ENCODE measurements at places on chromosomes 6 and 20. TPM values are rescaled to one million over a fixed set of nuclear protein-coding genes. Genes with fewer than 3 reads are reported as not detected.

Gene SUPT3H
- total RNA-seq: 6.4 TPM

Gene RGS19
- total RNA-seq: 47.6 TPM

Gene VSX1
- total RNA-seq: not detected

Gene TUBB2B
- total RNA-seq: 3.0 TPM

Gene MCCD1
- not detected for total RNA-seq

Gene KCNB1
- total RNA-seq: not detected

DNA sequence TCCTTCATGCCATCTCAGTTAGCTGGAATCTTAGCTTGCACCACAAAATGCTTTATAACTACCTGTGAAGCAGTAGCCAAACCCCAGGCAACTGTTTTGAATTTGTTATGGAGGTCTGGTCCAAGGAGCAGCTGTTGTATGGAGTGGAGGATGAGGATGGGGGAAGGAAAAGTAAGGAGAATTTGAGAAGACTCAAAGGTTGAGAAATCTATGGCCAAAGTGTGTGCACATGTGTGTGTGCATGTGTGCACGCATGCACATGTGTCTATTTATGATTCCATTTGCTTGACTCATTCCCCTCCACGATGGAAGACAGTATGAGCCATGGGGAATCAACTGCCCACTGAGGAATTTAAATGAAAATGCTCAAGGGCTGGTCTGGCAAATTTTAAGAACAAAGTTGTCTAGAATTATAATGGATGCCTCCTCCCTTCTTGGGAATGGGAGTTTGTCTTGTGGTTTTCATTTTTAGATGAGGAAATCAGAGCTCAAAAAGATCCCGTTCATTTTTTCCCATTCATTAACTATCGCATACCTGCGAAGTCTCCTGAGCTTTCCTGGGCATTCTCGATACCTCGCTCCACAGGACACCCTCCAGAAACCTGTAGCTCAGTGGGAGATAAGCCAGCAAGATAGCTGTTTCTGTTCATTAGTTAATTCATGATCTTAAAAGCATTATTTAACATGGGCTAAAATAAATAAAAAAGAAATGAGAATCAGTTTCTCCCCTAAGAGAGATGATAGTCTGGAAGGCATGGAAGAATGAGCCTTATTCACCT lies 152.3 kb upstream of the NEDD9 start:
- no peak for DNase-seq

GRCh38 chr6:134317471-134318131 lies at the start of gene SGK1:
Gene SGK1 (minus strand): TSS chr6:134318112. CDS start chr6:134317460, 652 bp downstream.
- DNase-seq: no peak

GRCh38 chr6:4603291-4603690 lies 172.9 kb upstream of the CDYL start:
- DNase-seq: no peak

DNA sequence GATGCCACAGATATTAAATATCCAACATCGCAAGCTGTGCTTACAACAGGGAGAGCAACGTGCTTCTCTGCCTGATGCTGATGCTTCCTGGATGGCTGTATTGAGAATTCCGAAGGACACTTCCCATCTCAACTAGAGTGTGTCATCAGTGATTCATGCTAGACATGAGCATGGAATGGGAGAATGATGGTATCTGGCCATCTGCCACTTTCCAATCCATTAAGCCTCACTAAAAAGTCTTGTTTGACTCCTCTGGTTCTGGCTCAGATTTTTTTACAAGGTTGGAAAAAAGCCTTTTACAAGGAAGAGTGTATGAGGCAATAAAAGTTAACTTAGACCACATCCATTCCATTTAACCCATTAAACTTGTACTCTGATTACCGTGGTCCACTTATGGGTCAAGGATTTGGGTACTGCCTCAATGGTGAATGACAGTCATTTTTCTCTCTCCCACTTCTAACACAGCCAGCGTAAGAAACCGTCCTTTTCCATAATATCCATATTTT lies 265.3 kb downstream of the UST start:
- DNase-seq: peak; percentile 72

DNA sequence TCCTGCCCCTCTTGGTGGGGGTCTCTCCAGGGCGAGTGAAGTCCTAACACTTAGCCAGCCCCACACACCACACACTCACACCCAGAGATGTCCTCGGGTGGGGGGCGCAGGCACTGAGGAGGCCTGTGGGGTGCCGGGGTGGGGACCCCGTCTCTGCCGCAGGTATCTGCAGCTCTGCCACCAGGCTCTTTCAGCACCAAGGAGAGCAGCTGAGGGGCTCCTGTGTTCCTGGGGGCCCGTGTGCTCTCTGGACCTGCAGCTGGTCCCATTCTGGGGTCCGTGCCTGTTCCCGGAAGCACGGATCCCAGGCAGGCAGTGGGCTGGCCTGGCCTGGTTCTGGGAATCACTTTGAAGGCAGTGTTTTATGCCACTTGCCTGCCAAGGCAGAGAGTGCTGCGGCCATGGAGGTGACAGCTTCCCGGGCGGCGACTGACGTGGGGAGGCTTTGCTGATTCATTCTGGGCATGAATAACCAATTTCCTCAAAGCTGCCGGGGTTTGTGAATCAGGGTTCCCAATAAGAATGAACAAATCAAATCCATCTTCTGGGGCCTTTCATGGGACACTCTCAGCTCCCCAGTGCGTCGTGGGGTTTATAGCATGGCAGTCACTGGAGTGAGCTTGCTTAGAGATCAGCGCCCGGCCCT lies 54.4 kb upstream of the SLCO4A1 start:
- DNase-seq: no peak

DNA sequence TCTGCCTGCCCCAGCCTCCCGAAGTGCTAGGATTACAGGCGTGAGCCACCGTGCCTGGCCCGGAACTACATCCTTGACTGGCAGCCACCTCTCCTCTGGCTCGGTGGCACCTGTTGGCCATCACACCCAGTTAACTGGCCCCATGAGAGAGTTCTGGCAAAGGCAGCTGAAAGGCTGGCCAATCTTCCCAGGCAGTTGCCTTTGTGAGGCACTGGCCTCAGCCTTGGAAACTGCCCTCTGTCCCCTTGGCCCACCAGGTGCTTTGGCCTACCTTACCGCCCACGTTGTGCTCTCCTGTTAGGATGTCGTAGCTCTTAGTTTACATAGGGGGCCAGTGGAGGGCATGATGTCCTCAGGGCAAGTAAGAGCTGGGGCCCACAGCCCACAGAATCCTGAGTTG lies 9.6 kb upstream of the MANBAL start:
- DNase-seq: no peak

DNA sequence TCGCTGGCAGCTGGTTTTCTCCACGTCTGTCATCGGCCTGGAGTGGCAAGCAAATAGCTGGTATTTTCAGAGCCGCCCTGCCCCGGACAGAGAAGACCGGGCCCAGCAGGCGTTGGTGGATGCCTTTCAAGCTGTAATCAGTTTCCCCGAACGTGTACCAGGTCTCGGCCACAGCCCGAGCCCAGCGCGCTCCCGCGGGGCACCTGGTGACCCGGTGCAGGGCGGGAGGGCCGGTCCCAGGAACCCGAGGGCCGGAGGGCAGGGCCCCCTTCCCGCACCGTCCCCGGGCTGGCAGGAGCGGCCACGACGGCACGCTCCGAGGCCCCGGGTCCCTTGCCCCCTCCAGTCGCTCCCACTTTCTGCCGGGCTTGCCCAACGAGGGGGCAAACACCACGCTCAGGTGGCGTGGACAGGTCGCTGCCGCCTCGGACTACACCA lies 348 bp upstream of the PYGB start:
- peak; percentile 84 for DNase-seq

DNA sequence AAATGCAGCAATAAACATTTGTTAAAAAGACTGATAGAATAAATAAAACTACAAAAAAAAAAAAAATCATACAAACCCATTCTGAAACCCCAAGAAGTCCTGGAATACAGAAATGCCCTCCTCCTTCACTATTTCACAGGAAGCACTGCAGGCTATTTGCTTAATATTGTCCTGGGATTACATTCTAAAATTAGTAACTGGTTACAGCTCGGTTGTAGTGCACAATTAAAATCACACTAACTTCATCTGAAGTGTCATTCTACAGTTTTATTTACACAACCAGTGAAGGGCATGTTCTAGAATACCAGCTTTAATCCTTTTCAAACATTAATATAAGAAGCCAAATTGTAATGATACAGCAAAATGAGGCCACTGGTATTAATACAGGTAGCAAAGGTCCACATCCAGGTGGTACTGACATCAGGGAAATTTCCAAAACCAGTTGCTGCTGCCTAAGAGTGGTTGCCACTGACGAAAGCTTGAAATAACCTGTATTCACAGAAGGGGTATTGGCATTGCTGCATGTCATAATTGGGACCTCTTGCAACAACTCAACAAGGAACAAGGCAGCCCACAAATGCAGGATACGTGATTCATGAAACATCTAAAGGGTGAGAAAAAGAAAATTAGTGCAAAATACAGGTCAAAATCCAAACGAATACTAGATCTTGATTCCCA lies 26.9 kb downstream of the AKIRIN2 start:
- no peak for DNase-seq

DNA sequence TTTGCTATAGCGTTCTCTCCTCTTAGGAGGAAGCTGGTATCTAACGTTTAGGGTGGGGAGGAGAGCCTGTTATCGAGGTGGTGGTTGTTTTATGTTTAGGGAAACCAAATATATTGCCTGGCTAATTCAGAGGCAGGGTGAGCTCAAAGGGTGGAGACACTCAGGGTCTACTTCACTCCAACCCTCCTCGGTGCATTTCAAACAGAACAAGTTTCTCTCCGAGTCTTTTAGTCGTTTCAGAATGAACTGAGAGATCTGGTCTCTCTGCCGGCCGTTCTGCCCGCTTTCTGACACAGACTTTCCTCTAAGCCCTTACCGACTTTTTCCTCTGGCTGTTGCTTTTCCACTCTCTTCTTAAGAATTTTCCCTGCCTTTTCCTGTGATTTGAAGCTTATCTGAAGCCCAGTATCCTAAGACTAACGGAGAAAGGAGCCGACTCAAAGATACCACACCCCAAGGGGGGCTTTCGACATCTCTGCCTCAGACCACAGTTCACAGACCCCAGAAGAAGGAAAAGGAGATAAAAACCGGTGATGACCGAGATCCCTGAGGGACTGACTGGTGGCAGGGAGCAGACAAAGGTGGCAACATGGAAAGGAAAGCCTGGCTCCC lies 865 bp downstream of the STK38 start:
- DNase-seq: no peak

- peak; percentile 29 for DNase-seq
These were observed 23.0 kb upstream of the IL17A start for GRCh38 chr6:52162940-52163908.

GRCh38 chr6:155106456-155107115 lies 111.5 kb downstream of the TIAM2 start:
- no peak for DNase-seq
